ENCODE measurements at places on chromosomes 5 and 9.

- no peak for DNase-seq
Measured at GRCh38 chr5:143217804-143218160, 185.7 kb downstream of the NR3C1 start.

DNA sequence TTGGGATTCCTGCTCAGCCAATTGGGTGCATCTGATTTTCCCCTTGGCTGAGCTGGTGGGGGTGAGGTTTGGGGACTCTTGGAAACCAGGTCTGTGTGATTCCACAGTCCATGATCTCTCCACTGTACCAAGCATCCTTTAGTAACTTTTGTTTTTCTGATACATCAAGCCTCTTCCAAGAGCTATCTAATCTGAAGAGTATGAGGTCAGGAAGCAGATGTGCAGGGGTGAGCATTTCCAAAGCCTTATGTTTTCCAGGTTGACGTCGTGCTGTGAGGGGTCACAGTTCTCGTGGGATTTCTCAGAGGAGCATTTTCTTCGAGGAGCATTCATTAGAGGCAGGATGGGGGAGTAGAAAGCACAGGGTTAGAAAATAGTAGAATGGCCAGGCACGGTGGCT, 95.3 kb downstream of the KLF4 start:
- no peak for DNase-seq

- no peak for DNase-seq
Measured at GRCh38 chr9:110668570-110669167, at the start of gene MUSK. Gene MUSK, plus strand, starts transcription at chr9:110668791. Its CDS starts 114 bp downstream, at chr9:110668905.

GRCh38 chr5:176980818-176981217, 25.8 kb downstream of the UIMC1 start:
- DNase-seq = no peak

DNA sequence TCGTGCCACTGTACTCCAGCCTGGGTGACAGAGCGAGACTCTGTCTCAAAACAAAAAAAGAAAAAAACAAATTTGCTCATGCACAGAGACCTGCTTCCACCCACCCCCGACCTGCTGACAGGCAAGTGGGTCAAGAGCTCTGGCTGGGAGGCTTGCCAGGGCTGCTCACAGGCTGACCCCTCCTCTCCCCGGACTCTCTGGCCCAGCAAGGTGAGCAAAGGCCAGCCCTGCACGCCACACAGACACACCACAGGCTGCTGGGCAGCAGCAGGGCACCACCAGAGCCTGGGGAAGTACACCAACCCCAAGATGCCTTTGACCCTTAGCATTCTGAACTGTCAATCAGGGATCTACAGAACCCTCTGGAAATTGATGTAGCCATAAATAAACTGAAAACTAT, 29.2 kb downstream of the NSUN2 start:
- no peak for DNase-seq

GRCh38 chr9:122337556-122337929, 33.3 kb upstream of the PTGS1 start:
- DNase-seq = no peak

DNA sequence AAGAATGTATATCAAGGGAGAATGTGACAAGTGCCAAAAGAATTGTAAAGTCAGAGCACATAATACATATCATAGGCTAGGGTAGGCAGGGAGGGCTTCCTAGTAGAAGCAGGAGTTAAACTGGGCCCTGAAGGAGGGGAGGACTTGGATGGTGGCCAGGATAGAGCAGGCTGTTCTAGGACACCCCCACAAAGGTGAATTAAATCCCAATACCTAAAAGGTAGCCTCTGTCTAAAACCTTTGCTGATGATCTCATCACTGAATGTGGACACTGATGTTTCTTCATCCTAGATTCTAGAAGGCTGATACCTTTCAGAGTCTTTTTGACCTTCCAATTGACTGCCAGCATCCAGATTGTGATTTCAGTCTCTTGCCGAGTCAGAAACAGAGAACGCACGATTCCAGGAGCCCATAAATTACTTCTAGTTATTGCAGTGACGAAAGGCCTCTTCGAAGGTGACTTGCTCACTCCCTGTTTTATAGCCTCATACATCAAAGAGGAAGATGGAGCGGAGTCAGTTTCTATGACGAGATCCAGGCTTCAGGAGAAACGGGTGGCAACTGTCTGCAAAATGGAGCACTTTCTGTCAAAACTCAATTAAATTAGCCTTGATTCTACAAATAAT, 43.2 kb downstream of the KIF4B start:
- DNase-seq = no peak

GRCh38 chr9:106829666-106830408, 33.1 kb upstream of the ZNF462 start:
- no peak for DNase-seq

- DNase-seq = no peak
Measured at GRCh38 chr5:144121577-144121976, 48.9 kb downstream of the YIPF5 start.

GRCh38 chr5:28216939-28217360, 1178.6 kb upstream of the CDH9 start:
- no peak for DNase-seq

- no peak for DNase-seq
Measured at GRCh38 chr9:82010711-82011110, 22.1 kb downstream of the SPATA31D1 start.

DNA sequence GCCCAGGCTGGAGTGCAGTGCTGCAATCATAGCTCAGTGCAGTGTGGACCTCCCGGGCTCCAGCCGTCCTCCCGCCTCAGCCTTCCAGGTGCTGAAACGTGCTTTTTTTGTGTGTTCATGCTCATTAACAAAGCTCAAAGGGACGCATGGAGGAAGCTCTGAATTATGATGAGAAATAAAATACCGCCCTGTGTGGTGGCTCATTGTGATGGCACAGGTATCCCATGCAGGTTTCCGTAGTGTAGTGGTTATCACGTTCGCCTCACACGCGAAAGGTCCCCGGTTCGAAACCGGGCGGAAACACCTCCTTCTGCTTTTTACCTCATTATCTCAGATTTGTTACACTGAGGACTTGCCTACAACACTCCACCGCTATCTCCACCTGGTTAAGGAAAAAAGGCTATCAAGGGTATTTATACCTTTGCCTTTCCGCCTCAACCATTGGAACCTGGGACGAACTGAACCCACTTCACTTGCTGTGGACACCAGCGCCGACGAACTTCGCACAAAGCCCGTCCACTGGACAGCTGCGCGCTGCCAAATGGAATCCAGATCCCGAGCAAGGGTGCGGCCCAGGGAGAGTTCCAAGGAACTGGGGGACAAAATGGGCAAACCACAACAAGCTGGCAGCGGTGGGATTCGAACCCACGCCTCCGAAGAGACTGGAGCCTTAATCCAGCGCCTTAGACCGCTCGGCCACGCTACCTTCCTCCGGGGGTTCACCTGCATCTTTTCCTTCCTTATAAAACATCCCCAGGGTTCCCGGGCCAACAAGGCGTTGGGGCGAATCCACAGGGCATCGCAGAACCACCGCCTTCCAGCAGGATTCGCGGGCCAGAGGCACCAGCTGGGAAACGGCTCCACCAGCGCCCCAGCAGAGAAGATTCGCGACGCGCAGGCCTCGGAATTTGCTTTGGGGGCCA, 26.3 kb downstream of the OR2V2 start:
- DNase-seq = no peak

DNA sequence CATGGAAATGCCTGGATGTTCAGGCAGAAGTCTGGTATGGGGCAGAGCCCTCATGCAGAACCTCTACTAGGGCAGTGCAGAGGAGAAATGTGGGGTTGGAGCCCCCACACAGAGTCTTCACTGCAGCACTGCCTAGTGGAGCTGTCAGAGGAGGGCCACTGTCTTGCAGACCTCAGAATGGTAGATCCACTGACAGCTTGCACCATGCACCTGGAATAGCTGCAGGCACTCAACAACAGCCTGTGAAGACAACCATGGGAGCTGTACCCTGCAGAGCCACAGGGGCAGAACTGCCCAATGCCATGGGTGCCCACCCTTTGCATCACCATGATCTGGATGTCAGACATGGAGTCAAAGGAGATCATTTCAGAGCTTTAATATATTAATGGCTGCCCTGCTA, 36.9 kb downstream of the TRIP13 start:
- no peak for DNase-seq

- no peak for DNase-seq
Measured at GRCh38 chr5:161804263-161804662, 43.7 kb upstream of the GABRA1 start.

DNA sequence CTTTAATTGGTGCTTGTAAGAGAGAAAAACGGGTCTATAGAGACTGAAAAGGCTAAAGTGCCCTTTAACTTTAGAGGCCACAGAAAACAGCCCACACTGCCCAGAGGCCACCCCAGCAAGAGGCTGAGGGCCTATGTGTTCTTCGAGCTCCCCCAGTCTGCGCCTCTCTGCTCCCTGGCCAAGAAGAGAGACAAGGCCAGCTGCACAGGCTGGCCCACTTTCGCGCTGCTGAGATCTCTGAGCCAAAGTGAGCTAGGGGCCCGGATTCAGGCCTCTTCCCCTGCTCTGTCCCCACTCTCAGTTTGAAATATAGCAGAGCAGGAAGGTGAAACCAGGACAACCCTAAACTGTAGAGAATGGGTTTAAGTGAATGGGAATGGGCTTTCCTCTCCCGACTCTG, 132.0 kb upstream of the TRIM32 start:
- no peak for DNase-seq

GRCh38 chr5:143534761-143535154, 131.3 kb upstream of the NR3C1 start:
- DNase-seq = no peak

GRCh38 chr9:89601306-89601705, 3.5 kb upstream of the GADD45G start:
- DNase-seq = no peak

- no peak for DNase-seq
Measured at GRCh38 chr9:108543251-108543778, 312.5 kb downstream of the ACTL7B start.

GRCh38 chr9:113545068-113545467, 81.5 kb downstream of the RGS3 start:
- no peak for DNase-seq

DNA sequence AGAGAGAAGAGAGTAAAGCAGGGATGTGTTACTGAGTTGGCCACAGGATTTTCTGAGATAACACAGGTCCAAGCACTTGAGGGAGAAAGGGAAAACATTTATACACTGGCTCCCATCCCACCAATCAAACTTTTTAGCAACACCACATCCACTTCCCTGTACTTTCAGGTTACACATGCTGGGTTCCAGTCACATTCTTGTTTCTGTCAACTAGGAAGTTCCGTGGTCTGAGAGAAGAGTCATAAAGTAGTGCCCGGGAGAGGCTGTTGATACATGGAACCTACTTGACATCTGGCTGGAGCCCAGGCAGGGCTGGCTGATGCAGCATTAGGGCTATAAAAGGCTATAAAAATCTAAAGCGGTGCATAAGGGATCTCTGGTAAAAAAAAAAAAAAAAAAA, 473.9 kb upstream of the COX7C start:
- no peak for DNase-seq

- DNase-seq = no peak
Measured at GRCh38 chr9:69931340-69931739, 110.7 kb downstream of the CFAP95 start.

GRCh38 chr9:37923796-37924427, 20.0 kb upstream of the SLC25A51 start:
- DNase-seq = no peak

GRCh38 chr5:171692936-171693335, 92.7 kb upstream of the SMIM23 start:
- DNase-seq = no peak

- no peak for DNase-seq
Measured at GRCh38 chr9:120212853-120213200, 367.1 kb downstream of the CDK5RAP2 start.

GRCh38 chr9:98642661-98643312, 65.9 kb downstream of the GABBR2 start:
- DNase-seq = no peak

- no peak for DNase-seq
Measured at GRCh38 chr5:168378741-168379140, 87.3 kb downstream of the WWC1 start.

GRCh38 chr5:76859591-76860247, 9.9 kb downstream of the S100Z start:
- no peak for DNase-seq

- no peak for DNase-seq
Measured at GRCh38 chr9:127878001-127878651, 651 bp upstream of the AK1 start.

DNA sequence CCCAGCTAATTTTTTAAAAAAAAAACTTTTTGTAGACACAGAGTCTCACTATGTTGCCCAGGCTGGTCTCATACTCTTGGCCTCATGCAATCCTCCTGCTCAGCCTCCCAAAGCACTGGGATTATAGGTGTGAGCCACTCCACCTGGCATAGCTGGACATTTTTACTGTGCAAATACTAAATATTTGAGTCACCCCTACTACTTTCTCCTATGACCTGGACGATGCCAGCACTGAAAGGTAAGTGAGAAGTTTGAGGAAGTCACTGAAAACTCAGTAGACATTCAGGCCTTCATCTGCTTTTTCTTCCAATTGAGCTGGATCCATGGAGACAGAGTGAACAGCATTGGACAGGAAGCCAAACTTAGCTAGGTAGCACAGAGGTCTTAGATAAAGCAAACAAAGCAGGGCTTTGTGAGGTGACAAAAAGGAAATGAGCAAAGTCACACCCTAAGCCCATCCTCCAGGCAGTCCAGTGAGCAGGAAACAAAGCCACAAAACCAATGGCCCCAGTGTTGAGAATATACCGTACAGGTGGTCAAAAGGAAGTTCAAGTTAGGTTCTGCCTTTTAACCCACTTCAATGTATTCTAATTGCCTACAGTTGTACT, 192.6 kb upstream of the RASA1 start:
- DNase-seq = no peak

- DNase-seq = no peak
Measured at GRCh38 chr5:80103371-80103770, 68.2 kb downstream of the THBS4 start.

DNA sequence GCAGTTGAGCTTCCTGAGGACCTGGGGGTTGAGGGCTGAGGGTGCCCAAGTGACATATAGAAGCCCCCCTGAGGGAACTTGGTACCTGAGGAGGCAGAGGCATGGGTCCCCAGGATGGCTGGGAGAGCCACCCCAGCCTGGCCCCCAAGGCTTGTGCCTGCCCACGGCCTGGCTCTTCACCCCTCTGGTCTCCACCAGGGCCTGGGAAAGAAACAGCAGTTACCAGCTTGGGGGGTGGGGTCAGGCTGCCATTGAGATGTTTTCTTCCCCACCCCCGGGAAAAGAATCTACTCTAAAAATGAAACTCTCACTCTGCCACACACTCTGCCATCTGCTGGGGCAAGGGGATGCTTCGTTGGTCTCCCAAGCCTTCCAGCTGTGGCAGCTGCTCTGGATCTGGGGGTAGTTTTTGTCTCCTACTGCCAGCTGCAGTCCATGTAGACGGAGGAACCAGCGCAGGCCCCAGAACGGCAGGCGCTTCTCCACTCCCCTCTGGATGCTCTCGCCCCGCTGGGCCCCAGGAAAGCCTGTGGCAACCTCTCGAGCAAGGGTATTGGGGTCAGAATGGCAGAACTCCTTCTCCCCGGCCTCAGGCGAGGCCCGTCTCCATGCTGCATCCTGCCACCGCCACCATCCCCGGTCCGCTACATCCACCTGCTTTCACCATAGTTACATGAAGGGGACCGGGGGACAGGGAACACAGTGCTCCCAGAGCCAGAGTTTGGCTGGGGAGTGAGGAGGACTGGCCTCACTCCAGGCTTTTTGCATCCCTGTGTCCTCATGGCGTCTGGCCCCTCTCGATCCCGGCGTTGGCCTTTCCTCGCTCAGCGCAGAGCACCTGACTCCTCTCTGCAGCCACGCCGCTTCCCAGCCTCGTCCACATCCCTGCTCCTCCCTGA, 123.5 kb downstream of the DAB2IP start:
- DNase-seq = no peak

All from cortex of kidney (tissue), 1 donor.